ENCODE measurements at places on chromosomes 1 and 21. TPM values are rescaled to one million over a fixed set of nuclear protein-coding genes. Genes with fewer than 3 reads are reported as not detected.

PRDM16 gene
- 1.6 TPM for total RNA-seq

TSPAN1 gene
- total RNA-seq: 5.3 TPM

GRCh38 chr1:174447866-174448530 is at the start of gene GPR52:
Gene GPR52 (plus strand): TSS chr1:174447964. CDS start chr1:174448112, 148 bp downstream.
- no peak for DNase-seq

PADI1 gene
- total RNA-seq: 10.3 TPM

LCE1E gene
- total RNA-seq: not detected
